Large intestine (tissue), 12 donors: ENCODE measurements at places on chromosomes 11 and 22. TPM values are rescaled to one million over a fixed set of nuclear protein-coding genes. Genes with fewer than 3 reads are reported as not detected.

Gene MS4A6E
- not detected for polyA plus RNA-seq

Gene LGALS1
- 644 TPM for polyA plus RNA-seq

Gene MPZL3
- polyA plus RNA-seq = 16.7 TPM

- no peak for DNase-seq
These were observed 45.0 kb downstream of the FBLN1 start for GRCh38 chr22:45547731-45548130.

GRCh38 chr22:31436132-31436531, 36.7 kb downstream of the DRG1 start:
- no peak for DNase-seq

GRCh38 chr22:41271787-41272186, 14.2 kb downstream of the RANGAP1 start:
- no peak for DNase-seq

GRCh38 chr11:135019899-135020298, 607.9 kb upstream of the B3GAT1 start:
- DNase-seq = no peak

- no peak for DNase-seq
These were observed 275.3 kb downstream of the C11orf87 start for GRCh38 chr11:109697140-109697843.
